ENCODE measurements at places on chromosomes 2 and 18. TPM values are rescaled to one million over a fixed set of nuclear protein-coding genes. Genes with fewer than 3 reads are reported as not detected.

DNA sequence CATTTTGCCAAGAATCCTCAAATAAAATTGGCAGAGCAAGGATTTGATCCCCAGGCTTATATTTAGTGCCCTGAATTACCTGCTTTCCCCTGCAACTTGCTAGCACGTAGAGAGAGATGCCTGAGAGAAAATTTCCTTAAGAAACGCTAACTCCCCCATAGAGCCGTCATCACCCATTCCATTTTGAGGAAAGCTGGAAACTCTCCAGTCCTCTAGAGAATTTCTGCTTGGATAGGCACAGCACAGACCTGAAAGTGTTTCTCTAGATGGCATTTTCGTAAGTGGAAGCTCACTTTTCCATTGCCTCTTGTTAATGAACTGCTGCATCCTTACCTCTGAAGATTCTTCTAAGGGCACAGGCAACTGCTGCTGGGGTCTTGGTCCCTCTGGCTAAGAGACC is 277.8 kb upstream of the SIX2 start:
- no peak for DNase-seq

DNA sequence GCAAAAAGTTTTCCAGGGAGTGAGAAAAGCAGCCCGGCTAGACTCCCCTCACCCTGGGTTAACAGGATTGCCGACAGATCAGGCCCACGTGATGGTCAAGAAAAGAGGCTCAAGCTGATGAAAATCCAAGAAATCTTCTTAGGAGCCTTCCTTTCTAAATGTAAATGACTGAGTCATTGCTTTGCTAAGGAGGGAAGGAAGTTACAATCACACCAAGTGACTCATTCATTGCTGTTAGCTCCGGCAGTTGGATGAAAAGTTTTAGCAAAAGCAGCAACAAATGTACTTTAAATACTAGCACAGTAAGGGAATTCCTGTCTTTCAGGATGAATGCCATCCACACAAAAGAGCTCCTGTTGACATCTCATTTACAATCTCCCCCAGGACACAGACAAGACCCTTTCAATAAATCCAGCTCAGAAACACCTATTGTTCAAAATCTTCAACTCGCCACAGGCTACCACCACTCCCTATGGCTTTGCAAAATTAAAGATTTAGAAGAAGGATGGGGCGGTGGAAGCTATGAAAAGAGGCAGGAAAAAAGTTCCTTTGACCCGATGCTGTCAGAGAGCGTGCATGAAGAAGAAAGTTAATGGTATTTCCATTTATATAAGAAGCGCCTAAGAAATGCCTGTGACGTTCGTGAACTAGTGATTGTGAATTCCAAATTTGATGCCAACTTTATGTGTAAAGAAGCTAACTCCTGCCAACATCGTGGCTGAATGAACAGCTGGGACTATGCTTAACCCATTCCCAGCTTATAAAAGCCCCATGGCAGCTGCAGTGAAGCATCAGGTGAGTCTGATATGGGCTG is 153.7 kb downstream of the TGIF1 start:
- DNase-seq = no peak

Gene CRACDL
- total RNA-seq = 7.9 TPM

Gene SERPINB7
- not detected for total RNA-seq

All from mesenteric fat pad (tissue), 1 donor.